Stromal cell of bone marrow (primary cell): ENCODE measurements at places on chromosomes 5 and 9.

DNA sequence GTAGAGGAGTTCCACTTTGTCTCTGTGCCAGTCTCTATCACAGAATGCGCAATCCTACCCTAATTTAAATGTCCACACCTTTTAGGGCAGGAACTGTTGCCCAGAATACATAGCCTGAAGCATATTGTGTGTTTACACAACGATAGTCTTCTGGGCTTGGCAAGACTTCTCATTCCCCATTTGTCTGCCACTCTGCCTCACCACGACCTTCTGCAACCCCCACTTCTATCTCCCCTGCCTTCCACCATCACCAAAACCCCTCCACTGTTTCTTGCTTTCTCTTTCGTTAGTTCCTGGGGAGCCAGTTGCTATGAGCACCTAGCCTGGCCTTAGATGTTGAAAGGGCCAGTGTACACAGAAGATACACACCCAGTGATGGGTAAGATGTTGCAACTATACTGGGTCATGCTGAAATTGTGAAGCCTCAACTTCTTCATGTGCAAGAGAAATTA, 883 bp upstream of the RNF145 start:
- no peak for DNase-seq

DNA sequence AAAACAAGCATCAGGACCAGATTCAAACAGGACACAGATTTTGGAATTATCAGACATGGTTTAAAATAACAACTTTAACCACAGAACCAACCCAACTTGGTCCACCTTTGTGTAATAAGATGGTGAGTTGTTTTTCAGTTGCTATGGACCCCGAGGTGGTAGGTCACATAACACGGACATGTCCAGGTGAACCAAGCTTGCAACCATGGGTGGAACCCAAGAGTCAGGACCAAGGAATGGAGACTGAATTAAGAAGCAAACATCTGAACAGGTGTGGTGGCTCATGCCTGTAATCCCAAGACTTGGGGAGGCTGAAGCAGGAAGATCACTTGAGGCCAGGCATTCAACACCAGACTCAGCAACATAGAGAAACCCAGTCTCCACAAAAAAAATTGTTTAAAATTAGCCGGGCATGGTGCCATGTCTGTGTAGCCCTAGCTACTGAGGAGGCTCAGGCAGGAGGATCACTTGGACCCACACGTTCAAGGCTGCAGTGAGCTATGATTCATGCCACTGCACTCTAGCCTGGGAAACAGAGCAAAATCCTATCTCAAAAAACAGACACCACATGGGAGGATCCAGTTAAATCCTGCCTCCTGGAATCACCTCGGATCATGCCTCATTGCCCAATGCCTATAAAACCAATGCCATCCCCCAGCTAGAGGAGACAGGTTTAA, 10.6 kb downstream of the PTBP3 start:
- DNase-seq, result no peak

GRCh38 chr5:98248949-98249348, 524.5 kb upstream of the RGMB start:
- peak; percentile 66 for DNase-seq

DNA sequence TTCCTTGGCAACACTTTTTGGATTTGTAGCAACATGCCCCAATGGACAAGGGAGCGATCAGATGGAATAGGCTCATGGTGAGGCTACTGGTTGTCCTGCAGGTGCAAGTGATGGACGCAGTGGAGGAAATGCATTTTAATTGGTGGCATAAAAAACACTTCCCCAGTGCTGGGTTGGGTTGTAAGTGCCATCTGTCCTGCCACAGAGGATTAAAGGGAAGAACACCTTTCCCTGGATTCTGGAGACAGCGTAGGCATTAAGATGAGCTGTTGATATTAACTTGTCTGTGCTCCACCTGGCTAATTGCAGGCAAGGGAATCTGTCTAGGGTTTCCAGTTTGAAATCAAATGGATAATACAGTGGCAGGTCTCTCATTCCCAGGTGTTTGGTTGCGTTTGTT, 173.4 kb downstream of the ZNF462 start:
- DNase-seq, result no peak

DNA sequence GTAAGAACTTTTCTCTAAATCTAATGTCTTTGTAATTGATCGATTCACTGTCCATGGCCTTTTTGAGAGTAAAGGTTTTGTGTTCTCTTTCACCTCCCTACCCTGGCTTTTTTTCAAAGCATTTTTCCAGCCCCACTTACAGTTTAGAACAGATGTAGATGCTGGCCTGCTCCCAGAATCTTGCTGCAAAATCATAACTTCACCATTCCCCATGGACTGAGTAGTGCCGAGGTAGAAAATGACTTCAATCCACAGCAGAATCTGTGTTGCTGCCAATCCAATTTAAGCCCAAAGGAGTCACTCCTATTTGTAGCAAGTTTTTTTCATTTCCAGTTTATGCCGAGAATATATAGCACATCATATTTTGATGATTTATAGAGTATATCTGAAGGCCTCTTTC, 46.5 kb upstream of the CEMIP2 start:
- DNase-seq, result no peak

DNA sequence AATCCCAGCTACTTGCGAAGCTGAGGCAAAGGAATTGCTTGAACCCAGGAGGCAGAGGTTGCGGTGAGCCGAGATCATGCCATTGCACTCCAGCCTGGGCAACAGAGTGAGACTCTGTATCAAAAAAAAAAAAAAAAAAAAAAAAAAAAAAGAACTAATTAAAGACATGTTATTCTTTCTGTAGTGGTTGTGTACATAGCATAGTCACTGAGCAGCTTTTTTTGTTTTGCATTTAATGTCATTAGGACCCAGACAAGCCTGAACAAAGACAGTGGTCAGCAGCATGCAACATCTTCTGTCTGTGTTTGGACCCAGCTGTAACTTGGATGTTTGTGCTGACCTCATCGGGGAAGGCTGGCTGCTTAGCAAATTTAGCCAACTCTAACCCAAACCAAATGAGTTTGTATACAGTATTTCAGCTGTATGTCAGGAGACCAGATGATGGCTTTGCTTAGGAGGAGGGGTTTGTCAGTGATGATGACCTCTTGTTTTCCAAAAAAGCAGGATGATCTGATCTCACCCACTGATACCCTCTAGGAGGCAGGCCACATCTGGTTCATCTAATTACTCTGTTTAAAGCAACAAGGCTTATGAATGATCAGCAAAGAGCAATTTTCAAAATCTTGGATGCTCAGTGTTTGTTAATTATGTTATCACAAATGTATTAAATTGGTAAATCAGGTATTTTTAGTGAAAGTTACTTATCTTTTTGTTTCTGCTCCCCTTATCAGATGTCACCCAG, 39.5 kb downstream of the SNCAIP start:
- no peak for DNase-seq

DNA sequence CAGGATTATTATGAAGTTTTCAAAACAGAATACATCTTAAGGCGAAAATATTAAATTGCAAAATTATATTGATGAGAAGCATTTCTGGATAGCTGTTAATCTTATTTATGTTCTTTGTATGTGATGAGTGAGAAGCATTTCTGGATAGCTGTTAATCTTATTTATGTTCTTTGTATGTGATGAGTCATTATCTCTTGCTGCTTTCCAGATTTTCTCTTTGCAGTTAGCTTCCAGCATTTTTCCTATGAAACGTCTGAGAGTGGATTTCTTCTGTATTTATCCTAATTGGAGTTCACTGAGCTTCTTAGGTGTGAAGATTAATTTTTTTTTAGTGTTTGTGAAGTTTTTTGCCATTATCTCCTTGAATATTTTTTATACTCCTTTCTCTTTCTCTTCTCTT, 8.2 kb downstream of the TMEM232 start:
- no peak for DNase-seq

- DNase-seq, result no peak
Observed at GRCh38 chr5:11863911-11864310, 40.3 kb downstream of the CTNND2 start.

DNA sequence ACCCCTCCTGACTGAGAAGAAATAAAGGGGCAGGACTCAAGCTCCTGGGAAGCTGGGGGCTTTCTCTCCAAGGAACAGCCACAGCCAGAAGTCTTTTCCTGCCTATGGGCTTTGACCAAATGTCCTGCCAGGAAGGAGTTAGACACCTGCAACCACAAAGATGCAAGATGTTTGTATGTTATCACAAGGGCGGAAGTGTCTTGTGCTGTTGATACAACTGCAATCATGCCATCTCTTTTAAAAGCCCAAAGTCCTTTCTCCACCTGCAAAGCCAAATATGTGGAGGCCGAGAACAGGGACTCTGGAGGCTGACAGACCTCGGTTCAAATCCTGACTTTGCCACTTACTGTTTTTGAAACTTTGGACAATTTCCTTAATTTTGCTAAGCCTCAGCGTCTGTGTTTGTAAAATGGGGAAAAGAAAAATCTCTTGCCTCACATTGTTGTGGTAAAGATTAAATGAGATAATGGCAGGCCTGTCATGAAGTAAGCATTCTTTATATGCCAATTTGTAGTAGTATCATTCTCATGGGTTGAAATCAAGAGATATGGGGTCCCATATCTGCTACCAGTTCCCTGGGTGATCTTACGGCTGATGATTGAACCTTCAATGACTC, 17.0 kb downstream of the HRH2 start:
- no peak for DNase-seq

DNA sequence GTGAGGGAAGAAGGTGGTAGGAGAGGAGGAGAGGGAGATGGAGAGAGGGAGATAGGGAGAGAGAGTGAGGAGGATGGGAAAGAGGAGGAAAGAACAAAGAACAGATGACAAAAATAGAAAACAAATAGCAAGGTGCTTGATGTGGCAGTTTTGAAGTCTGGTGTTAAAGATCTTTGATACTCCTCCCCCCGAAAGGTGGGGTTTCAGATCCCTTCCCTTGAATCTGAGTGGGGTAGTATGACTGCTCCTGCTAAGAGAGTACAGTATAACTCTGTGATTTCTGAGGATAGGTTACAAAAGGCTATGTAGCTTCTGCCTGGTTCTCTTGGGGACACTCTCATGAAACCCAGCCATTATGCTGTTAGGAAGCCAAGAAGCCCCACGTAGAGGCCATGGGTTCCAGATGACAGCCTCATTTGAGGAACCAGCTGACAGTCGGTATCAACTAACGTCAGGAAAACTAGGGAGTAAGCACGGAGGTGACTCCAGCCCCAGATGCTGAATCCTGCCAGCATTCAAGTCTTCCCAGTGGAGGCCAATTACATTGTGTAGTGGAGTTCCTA, 102.1 kb downstream of the FANCC start:
- DNase-seq, result no peak

DNA sequence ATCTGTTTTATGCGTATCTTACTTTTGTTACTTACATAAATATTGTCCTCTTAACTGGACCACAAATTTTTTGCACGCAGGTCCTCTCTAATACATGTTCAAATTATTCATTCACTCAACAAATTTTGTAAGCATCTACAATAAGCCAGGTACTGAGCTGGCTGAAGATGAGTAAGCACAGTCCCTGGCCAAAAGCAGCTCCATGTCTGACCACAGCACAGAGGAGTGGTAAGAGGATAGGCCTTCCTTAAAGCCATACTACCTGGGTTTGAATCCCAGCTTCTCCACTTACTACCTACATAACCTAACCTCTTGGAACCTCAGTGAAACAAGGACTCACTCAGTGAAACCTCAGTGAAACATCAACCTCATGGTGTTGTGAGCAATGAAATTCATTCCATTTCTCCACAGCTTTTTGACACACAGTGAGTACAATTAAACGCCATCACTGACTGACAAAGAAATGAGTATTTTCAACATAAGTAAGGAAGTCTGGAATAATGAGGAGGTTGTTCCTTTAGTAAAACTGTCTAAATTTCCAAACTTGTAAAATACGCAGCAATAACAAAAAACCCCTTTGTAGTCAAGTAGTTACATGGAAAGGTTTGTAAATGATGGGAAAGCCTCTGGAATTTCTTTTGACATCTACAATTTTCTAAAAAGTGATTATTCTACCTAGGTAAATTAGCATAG, 15.0 kb downstream of the PTAR1 start:
- no peak for DNase-seq

GRCh38 chr5:53166183-53166495, 56.6 kb upstream of the MOCS2 start:
- DNase-seq, result peak; percentile 21

GRCh38 chr9:136052472-136052880, 42.6 kb downstream of the NACC2 start:
- DNase-seq, result no peak
